ENCODE measurements at places on chromosomes 7 and 10.
A peak's percentile ranks its signal among the peaks of the same experiment; 100 is the strongest.

GRCh38 chr7:78514634-78515033 is 716.1 kb downstream of the PHTF2 start:
- no peak for DNase-seq

GRCh38 chr7:25619963-25620799 is 391.9 kb upstream of the NPVF start:
- no peak for DNase-seq

- no peak for DNase-seq
These were observed 187.1 kb downstream of the ADARB2 start for GRCh38 chr10:1550291-1550595.

DNA sequence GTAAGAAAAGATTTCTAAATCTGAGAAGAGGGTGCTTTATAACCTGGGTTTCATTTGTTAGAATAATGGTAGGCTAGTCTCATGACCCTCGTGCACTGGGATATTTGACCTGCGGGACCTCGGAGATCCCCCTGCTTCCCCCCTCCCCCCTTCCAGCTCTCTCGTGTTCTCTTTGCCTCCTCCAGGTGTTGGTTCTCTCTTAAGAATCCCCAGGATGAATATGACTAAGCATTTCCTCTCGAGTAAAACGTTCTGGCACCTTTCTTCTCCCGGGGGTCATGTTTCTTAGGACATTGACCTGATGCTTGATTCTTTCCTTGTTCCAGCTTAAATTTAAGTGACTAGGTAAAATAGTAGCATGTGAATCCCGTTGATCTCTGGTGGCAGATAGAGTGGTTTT is 71.2 kb downstream of the SHH start:
- DNase-seq, result no peak

DNA sequence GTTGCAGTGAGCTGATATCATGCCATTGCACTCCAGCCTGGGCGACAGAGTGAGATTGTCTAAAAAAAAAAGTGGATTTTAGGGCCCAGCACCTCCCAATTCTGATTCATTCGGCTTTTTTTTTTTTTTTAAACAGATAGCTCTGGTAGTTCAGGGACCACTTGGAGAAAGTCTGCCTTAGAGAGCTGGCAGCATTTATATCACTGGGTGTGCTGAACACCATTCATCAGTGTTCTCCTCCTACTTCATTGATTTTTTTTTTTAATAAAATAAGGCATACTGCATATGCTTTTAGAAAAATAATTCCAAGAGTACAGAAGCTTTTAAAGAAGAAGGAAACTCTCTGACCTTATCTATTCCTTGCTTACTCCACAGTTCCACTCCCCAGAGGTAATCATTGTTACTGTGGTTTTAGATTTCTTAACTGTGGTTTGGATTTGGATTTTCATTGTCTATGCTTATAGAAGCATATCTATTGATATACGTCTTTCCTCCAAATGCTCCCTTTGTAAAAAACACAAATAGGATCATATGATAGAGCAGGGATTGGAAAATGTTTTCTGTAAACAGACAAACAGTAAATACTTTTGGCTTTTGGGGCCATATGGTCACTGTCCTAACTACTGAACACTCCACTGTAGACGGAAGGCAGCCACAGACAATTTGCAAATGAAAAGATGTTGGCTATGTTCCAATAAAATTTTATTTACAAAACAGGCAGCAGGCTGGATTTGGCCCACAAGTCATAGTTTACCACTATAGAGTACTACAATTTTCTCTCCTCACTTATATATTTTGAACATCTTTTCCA is 21.1 kb upstream of the SAR1A start:
- peak; percentile 30 for DNase-seq

- DNase-seq, result no peak
These were observed 419.5 kb downstream of the PAXIP1 start for GRCh38 chr7:154583454-154583853.

- peak; percentile 79 for DNase-seq
These were observed 41.9 kb upstream of the PSMG3 start for GRCh38 chr7:1611708-1612241.

GRCh38 chr10:97338041-97338440 is 3.5 kb upstream of the FRAT2 start:
- no peak for DNase-seq

- no peak for DNase-seq
These were observed 32.4 kb downstream of the BLNK start for GRCh38 chr10:96238646-96239623.

Data from fibroblast of skin of scalp (primary cell).